NCI-H2227 treated with DMSO at 0.1 percent for 48 hours (cell line): ENCODE measurements at places on chromosomes 12 and 14.
A peak's percentile ranks its signal among the peaks of the same experiment; 100 is the strongest.

DNA sequence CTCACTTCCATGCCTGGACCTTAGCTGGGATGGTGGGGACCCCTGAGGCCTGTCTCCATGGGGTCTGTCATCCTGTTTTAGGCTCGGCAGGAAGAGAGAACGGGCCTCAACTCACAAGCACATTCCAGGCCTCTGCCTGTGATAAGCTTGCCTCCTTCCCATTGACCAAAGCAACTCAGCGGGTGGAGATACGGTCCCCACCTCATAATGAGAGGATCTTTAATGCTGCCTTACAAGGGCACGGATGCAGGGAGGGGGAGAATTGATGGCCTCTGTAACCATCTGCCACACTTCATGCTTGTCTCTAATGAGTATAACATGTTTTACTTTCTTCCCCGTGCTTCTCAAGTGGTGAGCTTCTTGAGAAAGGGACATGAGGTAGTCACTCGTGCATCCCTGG lies 50.0 kb downstream of the GLT1D1 start:
- no peak for DNase-seq

DNA sequence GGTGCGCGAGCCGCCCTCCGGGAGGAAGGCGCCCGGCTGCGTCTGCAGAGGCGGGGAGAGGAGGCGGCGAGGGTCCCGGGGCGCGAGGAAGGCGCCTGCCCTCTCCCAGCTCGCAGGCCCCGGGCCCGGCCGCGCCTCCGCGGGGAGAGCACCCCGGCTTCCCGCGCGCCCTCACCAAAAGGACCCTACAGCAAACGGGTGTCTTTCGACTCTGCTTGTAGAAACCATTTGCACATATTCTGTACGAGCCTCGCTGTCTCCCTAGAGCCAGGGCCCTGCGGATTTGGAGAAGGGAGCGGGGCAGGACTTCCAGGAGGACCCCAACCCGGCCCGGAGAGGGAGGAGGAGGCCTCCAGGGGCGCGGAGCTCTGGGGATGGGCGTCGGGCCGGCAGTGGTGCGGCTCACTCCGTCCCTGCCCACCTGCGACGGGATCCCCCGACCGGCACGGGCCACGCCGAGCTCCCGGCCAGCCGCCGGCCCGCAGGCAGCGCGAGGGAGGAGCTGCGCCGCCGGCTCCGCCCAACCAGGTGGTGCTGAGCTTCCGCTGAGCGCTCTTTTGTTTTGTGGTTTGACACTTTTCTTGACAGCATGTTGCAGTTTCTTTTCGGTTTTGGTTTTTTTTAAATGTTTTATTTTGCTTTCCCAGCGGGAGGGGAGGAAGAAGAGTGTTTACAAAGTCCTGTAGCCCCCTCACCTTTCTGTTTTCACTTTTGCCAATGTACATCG lies 103.3 kb upstream of the FKBP4 start:
- DNase-seq = no peak

- DNase-seq = no peak
These were observed 138.7 kb downstream of the PDE3A start for GRCh38 chr12:20507056-20507455.

DNA sequence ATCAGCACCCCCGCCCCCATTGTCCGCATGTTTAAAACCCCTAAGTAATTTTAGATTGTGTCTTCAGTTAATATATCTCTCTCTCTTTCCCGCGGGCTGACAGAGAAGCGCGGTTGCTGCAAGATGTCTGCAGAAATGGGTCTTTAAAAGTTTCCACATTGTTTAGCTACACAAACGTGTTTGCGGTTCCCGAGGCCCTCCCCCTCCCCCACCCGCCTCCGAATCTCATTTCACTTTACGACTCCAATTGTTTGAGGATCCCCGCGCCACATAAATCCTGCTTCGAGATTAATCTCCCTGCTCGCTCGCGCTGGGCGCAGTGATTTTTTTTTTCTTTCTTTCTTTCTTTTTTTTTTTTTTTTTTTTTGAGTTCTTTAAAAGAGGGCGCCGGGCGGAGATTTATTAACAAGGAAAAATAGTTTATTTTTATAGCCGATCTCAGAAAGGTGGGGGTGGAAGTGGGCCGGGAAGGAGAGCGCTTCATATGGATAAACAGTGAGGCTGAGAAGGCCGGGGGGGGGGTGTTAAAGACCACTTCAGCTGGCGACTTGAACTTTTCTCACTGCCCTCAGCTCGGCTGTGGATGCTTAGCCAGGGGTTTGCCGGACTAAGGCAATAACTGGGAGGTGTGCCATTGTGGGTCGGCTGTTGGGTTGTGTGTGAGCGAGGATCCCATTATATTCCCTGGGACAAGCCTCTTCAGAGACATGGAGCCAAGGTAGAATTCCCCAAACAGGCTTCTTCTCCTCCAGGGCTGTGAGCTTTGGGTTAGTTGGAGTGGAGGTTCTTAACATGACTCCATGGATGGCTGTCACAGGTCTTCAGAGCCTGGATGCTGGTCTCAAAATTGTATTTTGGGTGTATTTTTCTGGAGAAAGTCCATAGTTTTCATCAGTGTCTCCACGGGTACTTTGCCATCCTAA lies 39.7 kb upstream of the TBX5 start:
- no peak for DNase-seq

DNA sequence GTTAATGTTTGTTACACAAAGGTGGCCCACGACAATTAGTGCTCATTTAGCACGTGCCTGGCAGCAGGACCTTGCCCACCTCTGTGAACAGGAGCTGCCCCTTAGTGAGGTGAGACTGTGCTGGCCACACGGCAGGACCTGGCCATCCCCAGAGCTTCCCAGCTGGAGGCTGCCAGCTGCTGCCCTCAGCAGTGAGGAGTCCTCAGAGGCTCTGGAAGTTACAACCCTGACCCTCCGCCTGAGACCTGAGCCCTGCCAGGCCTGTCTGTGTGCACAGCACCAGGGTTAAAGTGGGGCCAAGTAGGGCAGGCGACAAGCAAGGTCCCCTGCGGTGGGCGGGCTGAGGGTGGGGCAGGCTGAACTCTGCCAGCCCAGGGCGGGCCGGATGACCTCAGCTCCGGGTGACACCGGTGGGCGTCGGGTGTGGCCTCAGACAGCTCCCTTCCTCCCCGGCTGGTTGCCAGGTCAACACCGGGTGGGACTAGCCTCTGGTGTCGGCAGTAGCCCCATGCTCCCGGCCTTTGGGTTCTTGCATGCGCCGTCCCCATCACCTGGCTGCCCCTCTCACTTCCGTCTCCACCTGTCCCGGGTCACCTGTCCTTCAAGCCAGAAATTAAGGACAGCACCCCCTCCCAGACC lies 9.2 kb upstream of the LBHD2 start:
- DNase-seq = no peak

GRCh38 chr12:50314636-50315312 lies 31.5 kb upstream of the LIMA1 start:
- DNase-seq = peak; percentile 16

DNA sequence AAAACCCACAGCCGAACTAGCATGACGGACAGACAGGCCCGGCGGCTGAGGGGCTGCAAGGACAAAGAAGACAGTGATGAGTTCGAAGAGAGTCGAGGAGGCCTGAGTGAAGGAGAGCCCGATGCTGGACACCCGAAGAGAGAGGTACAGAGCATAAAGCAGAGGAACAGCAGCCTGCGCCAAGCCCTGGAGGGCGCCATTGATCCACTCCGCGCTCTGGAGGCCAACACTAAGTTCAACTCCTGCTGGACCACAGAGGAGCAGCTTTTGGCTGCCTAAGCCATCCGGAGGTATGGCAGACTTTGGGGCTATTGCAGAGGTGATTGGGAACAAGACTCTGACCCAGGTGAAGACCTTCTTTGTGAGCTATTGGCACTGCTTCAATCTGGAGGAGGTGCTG lies 7.8 kb upstream of the PLXNC1 start:
- DNase-seq = no peak

DNA sequence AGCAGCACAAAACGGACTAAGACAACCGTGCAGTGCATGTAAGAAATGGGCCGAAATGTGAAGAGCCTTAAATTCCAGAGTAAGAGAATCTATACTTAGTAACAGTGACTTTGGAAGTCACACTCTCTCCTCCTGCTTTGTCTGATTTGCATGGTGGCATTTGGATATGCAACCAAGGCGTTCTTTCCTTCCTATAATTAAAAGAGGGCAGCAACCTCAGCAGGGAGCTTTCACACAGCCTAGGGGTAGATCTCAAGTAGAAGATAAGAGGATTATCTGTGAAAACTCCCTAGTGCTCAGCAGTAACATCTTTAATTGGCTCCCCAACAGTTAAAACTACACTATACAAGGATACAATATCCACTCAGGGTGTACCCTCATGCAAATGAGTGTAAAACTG lies 16.5 kb downstream of the GMFB start:
- DNase-seq = no peak

DNA sequence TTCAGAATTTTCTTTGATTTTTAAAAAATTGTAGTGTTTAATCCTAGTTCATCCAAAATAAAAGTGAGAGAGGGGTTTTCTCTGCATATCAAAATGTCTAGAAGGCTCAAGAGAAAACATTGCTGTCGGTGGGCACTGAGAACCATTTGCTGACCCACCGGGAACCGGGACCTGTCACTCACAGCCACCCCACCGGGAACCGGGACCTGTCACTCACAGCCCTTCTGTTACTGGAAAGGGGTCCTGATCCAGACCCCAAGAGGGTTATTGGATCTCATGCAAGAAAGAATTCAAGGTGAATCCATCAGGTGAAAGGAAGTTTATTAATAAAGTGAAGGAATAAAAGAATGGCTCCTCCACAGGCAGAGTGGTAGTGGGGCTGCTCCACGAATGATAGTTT lies 106.0 kb upstream of the SFSWAP start:
- no peak for DNase-seq

DNA sequence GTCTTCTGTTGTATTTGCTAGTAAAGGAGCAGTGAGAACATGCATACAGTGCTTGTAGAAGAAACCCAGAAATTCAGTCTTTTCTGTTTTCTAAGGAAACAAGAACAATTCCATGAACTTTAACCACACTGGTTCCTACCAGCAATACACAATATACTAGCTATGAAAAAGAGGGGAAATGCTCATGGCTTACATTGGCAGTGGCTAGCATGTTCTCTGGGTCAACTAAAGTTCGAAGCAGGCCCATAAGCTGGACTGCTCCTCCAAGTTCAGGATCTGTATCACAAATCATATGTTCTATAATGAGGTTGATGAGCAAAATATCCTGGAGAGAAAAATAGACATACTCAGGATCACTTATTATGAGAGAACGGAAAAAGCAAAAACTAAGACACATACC lies 37.1 kb downstream of the PPP4R3A start:
- DNase-seq = no peak

- DNase-seq = no peak
These were observed 10.0 kb upstream of the DDX47 start for GRCh38 chr12:12803186-12803585.
